ENCODE measurements at places on chromosomes 6 and 20.
A peak's percentile ranks its signal among the peaks of the same experiment; 100 is the strongest.

DNA sequence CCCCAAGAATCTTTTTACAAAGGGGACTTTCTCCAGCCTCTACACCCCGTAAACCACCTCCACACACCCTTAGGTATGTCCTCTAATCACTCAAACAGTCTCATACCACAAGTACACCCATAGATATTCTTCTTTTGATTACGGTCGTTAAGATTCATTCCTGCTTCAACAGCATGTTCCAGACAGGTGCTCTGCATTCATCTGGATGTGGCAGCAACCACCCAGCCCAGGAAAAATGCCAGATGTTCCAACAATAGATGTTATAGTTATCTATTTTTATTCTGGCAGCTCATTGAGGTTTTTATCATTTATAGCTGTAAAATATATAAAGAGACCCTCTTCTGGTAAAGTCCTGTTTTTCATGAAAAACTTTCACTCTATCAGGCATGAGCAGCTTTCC, 60.7 kb downstream of the SIM1 start:
- H3K36me3 ChIP-seq, result no peaks in the 10 kb centered on the region
- no peak overlapping the region for H3K27ac ChIP-seq
- no peak overlapping the region for H3K4me3 ChIP-seq
- H3K27me3 ChIP-seq, result peaks cover 4% of the 10 kb centered on the region
- H3K4me1 ChIP-seq, result no peaks in the 10 kb centered on the region

DNA sequence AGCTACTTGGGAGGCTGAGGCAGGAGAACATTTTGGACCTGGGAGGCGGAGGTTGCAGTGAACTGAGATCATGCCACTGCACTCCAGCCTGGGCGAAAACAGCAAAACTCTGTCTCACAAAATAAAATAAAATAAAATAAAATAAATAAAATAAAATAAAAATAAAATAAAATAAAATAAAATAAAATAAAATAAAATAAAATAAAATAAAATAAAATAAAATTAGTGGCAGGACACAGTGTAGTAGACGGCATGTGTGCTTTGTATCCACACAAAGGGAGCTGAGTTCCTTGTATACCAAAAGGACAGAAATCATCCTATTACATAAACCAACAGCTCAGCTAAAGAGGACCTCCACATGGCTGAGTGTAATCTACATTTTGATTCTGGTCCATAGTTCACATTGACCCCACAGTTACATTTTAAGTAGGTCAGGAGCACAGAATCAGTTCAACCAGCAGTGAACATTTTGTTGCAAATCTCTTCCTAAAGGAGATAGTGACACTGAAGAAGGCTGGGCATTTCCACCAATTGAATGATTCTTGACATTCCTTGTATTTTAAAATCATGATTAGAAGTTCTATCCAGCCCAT, 91.7 kb upstream of the MAP7 start:
- no peaks in the 10 kb centered on the region for H3K27me3 ChIP-seq
- H3K4me3 ChIP-seq, result no peak overlapping the region
- H3K27ac ChIP-seq, result no peak overlapping the region
- no peaks in the 10 kb centered on the region for H3K4me1 ChIP-seq

DNA sequence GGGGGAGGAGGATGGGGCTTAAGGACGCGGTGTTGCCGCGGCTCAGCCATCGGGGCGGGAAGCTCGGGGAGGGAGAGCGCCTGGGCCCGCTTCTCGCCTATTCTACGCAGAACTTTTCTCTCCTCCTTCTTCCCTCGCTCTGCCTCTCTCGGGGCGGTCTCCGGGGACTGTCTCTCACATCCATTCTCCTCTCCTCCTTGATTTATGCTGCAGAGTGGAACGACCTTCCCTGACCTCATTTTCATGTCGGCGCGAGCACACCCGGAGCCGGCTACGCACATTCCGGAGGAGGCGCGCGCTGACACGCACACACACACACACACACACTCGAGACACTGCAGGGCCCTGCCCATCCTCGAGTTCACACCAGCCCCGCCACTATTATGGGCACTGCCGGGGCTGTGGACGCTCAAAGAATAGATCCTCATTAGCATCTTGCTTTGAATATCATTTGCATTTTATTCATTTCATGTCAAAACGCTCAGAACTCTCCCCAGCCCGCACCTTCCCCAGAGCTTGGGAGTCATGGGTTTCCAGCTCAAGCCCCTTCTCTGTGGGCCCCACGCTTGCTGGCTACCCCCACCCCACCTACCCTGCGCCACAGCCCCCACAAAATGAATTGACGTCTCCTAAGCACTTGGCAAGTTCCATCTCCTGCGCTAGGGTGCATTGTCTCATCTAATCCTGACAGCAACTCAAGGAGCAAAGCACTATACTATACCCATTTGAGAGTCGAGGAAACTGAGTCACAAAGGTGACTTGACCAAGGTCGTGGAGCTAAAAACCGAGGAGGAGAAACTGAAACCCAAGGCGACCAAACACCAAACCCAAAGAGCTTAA, 36.8 kb downstream of the NCR2 start:
- H3K36me3 ChIP-seq, result no peaks in the 10 kb centered on the region
- peaks cover 65% of the 10 kb centered on the region for H3K27me3 ChIP-seq
- no peak overlapping the region for H3K27ac ChIP-seq

GRCh38 chr6:118708744-118709143, 57.4 kb upstream of the CEP85L start:
- H3K4me3 ChIP-seq, result peak overlapping the region; percentile 98
- peaks cover 19% of the 10 kb centered on the region for H3K36me3 ChIP-seq
- DNase-seq, result no peak
- no peaks in the 10 kb centered on the region for H3K27me3 ChIP-seq
- peaks cover 77% of the 10 kb centered on the region for H3K4me1 ChIP-seq

DNA sequence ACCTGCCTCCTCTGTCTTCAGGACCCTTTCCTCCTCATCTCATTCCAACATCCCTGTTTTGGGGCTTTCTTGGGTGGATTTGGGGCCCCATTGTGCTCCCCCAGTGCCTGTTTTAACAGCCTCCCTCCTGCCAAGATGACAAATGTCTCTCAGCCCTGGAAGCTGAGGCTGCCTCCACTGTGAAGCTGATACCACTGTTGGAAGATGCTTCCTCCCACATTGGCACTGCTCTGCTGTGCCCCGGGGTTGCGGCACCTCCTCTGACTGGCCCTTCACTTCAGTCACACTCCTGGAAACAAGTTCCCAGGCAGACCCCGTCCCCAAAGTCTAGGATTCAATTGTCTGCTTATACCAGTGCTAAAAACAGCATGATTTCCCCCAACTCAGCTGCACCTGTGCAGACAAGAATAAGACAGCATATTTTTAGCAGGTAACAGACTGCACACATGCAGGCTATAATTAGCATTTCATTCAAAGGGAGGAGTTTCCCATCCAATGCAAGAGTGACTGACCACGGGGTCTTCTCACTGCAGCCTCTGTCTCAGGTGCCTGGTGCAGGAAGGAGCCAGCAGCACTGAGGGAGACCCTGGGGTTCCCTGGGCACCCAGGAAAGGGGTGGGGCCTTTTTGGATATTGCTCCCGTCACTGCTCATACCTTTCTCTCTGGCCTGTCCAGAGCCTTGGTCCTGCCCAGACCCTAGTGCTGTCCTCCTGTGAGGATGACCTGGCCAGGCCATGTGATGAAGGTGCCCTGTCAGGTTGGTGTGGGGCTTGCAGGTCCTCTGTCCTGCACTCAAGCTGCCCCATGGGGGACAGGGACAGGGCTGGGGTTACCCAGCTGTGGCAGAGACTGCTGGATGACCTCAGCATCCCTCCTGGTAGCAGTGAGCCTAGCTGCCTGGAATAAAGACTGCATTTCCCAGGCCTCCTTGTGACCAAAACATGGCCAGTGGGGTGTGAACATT, 31.5 kb upstream of the SULF2 start:
- H3K4me3 ChIP-seq, result no peak overlapping the region
- no peaks in the 10 kb centered on the region for H3K4me1 ChIP-seq
- H3K27me3 ChIP-seq, result peaks cover 31% of the 10 kb centered on the region
- H3K36me3 ChIP-seq, result no peaks in the 10 kb centered on the region
- no peak overlapping the region for H3K27ac ChIP-seq

DNA sequence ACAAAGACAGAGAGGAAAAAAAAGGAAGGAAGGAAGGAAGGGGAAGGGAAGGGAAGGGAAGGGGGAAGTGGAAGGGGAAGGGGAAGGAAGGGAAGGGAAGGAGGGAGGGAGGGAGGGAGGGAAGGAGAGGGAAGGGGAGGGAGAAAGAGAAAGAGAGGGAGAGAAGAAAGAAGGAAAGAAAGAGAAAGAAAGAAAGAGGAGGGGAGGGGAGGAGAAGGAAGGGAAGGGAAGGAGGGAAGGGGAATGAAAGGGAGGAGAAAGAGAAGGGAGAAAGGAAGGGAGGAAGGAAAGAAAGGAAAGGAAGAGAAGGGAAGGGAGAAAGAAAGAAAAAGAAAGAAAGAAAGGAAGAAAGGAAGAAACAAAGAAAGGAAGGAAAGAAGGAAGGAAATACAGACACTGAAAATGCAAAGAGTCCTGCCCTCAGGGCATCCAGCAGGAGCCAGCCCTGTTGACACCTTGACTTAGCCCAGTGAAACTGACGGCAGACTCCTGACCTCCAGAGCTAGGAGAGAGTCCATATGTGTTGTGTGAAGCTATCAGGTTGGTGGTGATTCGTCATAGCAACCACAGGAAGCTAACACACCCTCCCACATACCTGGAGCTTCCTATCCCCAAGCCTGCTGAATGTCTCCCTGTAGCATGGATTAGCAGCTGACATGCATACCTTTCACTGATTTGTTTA, 58.7 kb upstream of the SULF2 start:
- H3K27ac ChIP-seq, result no peak overlapping the region
- no peaks in the 10 kb centered on the region for H3K36me3 ChIP-seq
- no peak for DNase-seq
- no peak overlapping the region for H3K4me3 ChIP-seq
- H3K4me1 ChIP-seq, result no peaks in the 10 kb centered on the region
- H3K27me3 ChIP-seq, result peaks cover 11% of the 10 kb centered on the region

DNA sequence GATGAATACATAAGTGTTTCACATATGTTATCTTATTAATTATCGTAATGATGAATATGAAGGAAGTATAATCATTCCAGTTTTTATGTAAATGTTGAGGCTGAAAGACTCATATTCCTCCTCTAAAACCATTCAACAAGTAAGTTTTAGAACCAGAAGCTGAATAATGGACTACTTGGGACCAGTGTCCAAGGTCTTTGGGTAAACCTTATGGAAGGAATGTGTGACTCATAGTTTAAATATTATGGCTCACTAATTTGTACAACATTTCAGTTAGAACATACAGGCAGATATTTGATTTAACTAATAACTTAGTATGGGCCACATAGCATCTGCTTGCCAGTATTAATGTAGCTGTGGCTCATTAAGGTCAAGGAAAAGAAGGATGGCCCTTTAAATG, 209.6 kb downstream of the TFAP2B start:
- H3K4me3 ChIP-seq, result no peak overlapping the region
- DNase-seq, result no peak
- H3K4me1 ChIP-seq, result no peaks in the 10 kb centered on the region
- no peaks in the 10 kb centered on the region for H3K27me3 ChIP-seq
- H3K27ac ChIP-seq, result no peak overlapping the region

DNA sequence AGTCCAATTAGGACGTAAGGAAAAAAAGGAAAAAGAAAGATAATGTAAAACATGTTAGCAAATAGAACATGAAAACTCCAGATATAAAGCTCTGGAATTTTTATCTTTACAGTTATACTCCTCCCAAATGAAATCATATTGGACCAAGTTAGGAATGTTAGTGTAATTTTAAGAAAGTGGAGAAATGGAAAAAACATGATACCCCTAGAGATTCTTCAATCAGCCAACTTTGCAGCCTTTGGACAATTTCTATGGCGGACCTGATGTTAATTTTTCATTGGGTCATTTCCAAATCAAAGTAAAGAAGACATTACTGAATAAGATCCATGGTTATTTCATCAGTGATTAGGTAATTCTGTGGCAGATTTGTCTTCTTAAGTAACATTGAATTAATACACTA, 748.7 kb downstream of the RFPL4B start:
- no peaks in the 10 kb centered on the region for H3K27me3 ChIP-seq
- no peak overlapping the region for H3K27ac ChIP-seq
- DNase-seq, result no peak
- H3K4me1 ChIP-seq, result no peaks in the 10 kb centered on the region
- H3K4me3 ChIP-seq, result no peak overlapping the region

DNA sequence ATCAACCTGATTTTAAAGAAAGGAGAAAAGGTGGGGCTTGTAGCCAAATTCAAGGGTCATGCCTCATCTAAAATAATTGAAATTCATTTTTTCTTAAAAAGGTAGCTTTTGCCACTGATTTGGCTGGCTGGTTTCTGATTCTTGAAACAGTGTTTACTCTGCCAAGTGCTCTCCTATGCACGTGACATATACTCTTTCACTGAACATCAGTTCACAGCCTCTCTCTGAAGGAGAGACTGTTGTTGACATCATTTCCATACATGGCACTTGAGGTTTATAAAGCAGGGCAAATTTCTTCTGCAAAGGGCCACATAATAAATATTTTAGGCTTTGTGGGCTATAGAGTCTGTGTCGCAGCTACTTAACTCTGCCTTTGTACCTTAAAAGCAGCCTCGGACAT, 40.4 kb upstream of the DOK5 start:
- H3K4me3 ChIP-seq, result no peak overlapping the region
- no peaks in the 10 kb centered on the region for H3K36me3 ChIP-seq
- H3K27ac ChIP-seq, result no peak overlapping the region

DNA sequence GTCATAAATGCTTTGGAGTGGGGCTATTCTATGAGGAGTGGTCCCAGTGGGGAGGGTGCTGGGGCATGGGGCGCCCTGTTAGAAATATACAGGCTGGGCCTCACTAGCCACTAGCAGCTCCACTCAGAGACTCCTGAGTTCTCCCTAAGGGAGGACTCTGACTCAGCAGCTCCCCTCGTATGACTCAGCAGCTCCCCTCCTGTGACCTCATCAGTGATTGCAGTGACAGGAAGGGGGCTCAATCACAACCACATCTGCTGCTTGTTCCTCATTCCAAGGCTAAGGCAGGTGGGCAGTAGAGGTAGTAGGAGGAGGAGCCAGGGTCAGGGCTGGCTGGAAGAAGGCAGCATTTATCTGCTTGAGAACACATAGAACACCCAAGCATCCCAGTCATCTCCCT, 73.7 kb downstream of the PRND start:
- H3K27me3 ChIP-seq, result no peaks in the 10 kb centered on the region
- peak overlapping the region; percentile 86 for H3K27ac ChIP-seq
- no peak for DNase-seq
- H3K36me3 ChIP-seq, result peaks cover 81% of the 10 kb centered on the region
- no peak overlapping the region for H3K4me3 ChIP-seq
- peaks cover 17% of the 10 kb centered on the region for H3K4me1 ChIP-seq

GRCh38 chr20:61664556-61665320, 400.9 kb downstream of the TAF4 start:
- no peaks in the 10 kb centered on the region for H3K36me3 ChIP-seq
- DNase-seq, result no peak
- no peak overlapping the region for H3K27ac ChIP-seq
- no peaks in the 10 kb centered on the region for H3K4me1 ChIP-seq

- no peak for DNase-seq
- H3K36me3 ChIP-seq, result no peaks in the 10 kb centered on the region
- H3K27ac ChIP-seq, result no peak overlapping the region
- no peaks in the 10 kb centered on the region for H3K27me3 ChIP-seq
- no peaks in the 10 kb centered on the region for H3K4me1 ChIP-seq
Observed at GRCh38 chr6:140445474-140446004, 1071.1 kb upstream of the CITED2 start.

- H3K27me3 ChIP-seq, result no peaks in the 10 kb centered on the region
- no peak overlapping the region for H3K4me3 ChIP-seq
- no peaks in the 10 kb centered on the region for H3K4me1 ChIP-seq
- no peak overlapping the region for H3K27ac ChIP-seq
Observed at GRCh38 chr20:16917636-16918035, 169.5 kb downstream of the OTOR start.

- H3K4me1 ChIP-seq, result peaks cover 61% of the 10 kb centered on the region
- no peaks in the 10 kb centered on the region for H3K27me3 ChIP-seq
- DNase-seq, result no peak
- peak overlapping the region; percentile 91 for H3K27ac ChIP-seq
- peak overlapping the region; percentile 59 for H3K4me3 ChIP-seq
- H3K36me3 ChIP-seq, result peaks cover 20% of the 10 kb centered on the region
Observed at GRCh38 chr6:34657307-34657978, 39.1 kb downstream of the ILRUN start.

Measured in naive thymus-derived CD8-positive, alpha-beta T cell (primary cell).